Stomach (tissue), 19 donors: ENCODE measurements at places on chromosomes 11 and 22. TPM values are rescaled to one million over a fixed set of nuclear protein-coding genes. Genes with fewer than 3 reads are reported as not detected.

Gene TRPM5
- 0.31 TPM for polyA plus RNA-seq

Gene USP2
- polyA plus RNA-seq: 7.8 TPM

Gene CALCB
- polyA plus RNA-seq: 0.12 TPM

Gene ADORA2A
- 1.4 TPM for polyA plus RNA-seq

Gene ZNF280B
- 0.15 TPM for polyA plus RNA-seq

Gene OR51T1
- polyA plus RNA-seq: not detected

Gene GAS2
- 1.6 TPM for polyA plus RNA-seq

Gene IL18
- polyA plus RNA-seq: 58.2 TPM

Gene GRM5
- polyA plus RNA-seq: not detected

Gene HSCB
- 26.0 TPM for polyA plus RNA-seq

Gene OR10A2
- polyA plus RNA-seq: not detected

Gene FGF3
- polyA plus RNA-seq: not detected

- DNase-seq: no peak
Measured at GRCh38 chr22:22348127-22348814, 103.7 kb downstream of the VPREB1 start.

GRCh38 chr11:60780774-60781173 is 4.4 kb upstream of the MS4A10 start:
- DNase-seq: no peak

- DNase-seq: no peak
Measured at GRCh38 chr11:17853280-17853679, 118.7 kb downstream of the KCNC1 start.

- no peak for DNase-seq
Measured at GRCh38 chr22:41368543-41369423, 13.0 kb upstream of the TEF start.

DNA sequence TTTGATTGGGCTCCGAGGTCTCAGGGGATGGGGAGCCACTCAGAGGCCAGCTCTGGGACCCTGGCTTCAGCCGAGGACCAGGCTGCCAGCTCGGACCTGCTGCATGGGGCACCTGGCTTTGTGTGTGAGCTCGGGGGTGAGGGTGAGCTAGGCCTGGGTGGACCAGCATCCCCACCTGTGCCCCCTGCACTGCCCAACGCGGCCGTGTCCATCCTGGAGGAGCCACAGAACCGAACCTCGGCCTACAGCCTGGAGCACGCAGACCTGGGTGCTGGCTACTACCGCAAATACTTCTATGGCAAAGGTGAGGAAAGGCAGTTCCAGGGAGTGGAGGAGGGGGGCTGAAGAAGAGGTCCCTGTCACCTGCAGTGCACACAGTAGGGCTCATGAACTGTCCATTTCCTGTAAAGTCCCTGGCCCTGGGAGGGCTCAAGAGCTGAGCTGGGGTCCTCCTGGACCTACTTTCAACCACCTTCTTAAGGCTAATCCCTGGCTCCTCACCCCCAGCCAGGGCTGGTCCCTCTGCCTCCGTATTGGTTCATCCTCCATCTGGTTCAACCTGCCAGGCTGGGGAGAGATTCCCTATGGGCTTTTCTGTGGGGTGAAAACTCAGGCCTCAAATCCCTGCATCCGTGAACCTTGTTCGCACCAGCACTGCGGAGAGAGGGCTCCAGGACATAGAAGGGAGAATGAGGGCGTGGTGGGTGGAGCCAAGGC is 3.6 kb downstream of the SIPA1 start:
- DNase-seq: no peak

- no peak for DNase-seq
Measured at GRCh38 chr22:19525666-19526065, 1.5 kb upstream of the CLDN5 start.

DNA sequence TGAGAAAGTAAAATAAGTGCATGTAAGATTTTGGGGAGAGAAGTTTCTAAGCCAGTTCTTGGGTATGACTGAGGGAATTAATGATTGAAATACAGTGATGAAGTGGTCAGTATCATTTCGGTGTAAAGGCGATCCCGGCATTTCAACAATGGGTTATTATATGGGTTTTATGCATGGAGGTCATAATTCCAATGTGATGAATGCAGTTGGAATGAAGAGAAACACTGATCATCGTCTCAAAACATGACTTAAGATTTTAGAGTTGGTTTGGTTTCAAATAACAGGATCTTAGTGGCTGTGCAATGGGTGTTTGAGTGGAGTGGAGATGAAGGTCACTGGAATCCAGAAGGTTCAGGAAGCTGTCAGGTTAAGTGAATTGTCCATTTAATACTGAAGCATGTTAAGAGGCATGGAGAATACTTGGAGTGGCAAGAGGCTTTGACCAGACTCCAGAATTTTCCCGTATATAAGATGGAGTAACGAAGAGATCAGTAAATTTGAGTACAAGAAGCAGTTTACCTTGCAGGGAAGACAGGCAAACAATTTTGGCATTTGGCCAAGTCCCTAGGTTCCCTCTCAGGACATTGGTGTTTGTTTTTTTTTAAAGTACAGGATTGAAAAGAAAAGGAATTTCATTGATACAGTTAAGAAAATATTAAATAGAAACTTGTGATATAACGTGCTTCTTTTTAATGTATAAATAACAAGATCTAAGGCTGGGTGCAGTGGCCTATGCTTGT is 96.4 kb upstream of the BIRC3 start:
- no peak for DNase-seq

DNA sequence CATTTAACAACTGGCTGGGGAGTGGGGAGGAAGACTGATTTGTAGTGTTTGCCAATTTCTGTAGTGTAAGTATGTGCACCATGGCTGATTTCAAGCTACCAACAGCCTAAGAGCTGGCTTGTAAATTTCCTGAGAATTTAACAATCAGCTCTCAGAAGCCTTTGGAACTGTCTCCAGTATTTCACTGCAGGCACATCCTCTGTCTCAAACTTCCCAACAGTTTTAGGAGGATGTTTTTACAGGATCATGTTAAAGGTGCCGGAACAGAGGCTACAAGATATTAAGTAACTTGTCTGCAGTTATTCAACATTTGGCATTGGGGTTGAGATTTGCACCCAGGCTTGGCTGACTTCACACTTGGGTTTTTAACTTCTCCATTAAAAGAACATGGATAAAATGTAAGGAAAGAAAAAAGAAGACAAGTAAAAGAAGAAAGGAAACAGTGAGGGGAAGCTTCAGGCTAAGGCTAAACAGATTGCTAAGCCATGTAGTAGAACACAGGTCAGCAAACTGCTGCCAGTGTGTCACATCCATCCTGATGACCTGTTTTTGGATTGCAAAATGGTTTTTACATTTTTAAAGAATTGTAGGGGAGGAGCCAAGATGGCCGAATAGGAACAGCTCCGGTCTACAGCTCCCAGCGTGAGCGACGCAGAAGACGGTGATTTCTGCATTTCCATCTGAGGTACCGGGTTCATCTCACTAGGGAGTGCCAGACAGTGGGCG is 204.8 kb upstream of the SESN3 start:
- no peak for DNase-seq

- no peak for DNase-seq
Measured at GRCh38 chr22:48054596-48054995, 1292.1 kb downstream of the TBC1D22A start.

- peak; percentile 73 for DNase-seq
Measured at GRCh38 chr11:8832571-8833260, 78.3 kb upstream of the AKIP1 start.

DNA sequence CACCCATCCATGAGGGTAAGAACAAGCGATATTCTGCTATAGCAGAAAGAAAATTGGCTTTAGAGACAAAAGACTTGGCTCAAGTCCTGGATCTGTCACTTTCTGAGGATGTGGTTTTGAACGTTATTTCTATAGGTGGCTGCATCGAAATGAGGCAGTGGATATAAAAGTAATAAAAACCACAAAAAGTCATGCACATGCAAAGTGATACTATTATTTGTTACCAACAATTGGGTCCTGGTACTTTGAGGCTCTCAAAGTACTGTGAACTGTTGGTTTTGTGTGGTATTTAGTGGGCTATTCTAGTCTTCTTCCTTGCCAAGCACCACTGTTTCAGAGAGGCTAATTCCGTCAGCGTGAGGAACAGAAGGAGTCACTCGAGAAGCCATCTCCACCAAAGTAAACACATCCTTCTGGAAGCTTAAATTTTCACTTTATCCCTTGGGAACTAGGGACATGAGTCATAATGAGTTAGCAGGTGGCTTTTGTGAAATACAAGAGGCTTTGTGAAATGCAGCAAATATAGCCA is 13.1 kb downstream of the UBASH3B start:
- no peak for DNase-seq

DNA sequence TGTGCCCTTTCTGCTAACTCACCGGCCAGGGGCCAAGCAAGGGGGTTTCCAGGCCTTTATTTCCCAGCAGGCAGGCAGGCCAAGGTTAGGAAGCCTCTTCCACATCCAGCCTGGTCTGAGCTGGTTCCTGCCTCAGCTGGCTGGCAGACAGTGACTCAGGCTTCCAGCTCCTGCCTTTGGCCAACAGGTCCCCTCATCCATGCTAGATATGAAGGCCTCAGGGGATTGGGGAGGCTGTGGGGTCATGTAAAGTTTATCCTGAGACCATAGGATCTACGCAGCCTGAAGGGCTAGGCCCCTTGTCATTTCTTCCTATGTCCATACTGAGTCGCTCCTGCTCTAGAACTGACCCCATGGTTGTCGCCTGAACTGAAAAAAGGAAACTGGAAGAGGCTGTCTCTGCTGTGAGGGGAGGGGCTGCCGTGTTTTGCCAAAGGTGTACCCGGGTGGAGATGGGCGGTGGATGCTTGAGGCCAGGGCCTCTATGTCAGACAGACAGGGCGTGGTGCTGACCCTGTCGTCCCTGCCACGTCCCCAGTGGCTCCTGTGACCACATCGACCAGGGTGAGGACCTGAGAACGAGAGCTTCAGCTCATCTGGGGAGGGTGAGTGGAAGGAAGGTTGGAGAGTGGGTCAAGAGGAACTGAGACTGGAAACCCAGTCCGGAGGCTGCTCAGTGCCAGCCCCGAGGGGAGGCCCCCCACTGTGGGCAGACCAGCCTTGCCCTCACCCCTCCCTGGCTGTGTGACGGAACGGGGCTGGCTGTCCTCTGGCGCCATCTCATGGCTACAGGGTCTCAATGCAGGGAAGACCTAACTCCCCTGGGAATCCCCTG is 17.0 kb downstream of the P2RY6 start:
- DNase-seq: peak; percentile 89

DNA sequence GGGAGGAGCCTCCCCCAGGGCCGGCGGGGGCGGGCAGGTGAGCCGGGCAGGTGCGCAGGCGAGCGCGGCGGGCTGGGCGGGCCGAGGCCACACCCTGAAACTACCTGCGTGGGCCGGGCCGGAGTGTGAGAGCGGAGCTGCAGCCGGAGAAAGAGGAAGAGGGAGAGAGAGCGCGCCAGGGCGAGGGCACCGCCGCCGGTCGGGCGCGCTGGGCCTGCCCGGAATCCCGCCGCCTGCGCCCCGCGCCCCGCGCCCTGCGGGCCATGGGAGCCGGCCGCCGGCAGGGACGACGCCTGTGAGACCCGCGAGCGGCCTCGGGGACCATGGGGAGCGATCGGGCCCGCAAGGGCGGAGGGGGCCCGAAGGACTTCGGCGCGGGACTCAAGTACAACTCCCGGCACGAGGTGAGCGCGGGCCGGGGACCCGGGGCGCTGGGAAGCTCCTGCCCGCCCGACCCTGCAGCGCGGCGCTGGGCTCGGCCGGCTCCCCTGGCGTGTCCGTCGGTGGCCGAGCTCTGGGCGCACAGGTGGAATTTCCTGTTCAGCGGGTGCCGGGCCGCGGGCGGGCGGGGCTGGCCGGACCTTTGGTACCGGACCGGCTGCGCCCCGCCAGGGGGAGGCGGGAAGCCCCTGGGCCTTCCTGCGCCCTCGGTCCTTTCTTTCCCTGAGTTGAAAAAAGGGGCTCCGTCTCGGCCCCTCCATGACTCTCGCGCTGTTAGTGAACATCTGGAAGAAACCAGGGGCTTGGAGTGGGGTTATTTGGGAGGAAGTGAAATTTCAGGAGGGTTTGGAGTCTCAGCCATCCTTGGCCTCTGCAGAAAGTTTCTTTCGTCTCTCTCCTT is at the start of gene ST14:
TSS of gene ST14 (plus strand) at position 126 of the 841 bp plus-strand sequence. CDS start at position 324, 198 bp downstream.
- DNase-seq: peak; percentile 89

DNA sequence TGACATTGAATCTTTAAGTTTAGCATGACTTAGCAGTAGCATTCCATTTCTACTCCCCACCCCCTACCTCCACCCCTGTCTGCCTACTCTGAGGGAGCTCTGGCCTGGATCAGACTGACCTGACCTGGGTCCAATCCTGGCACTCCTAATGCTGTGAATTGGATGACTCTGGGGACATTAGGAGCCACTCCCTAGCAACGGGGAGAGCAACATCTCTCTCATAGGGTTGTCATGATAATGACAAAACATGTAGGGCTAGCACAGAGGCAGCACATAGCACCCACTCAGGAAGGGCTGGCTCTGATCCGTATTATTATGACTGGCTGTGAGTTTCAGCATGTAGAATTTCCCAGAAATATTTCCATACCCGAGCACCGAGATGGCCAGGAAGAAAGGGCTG is 40.5 kb downstream of the CABIN1 start:
- no peak for DNase-seq

- peak; percentile 57 for DNase-seq
Measured at GRCh38 chr11:68396516-68396915, 64.0 kb upstream of the PPP6R3 start.

DNA sequence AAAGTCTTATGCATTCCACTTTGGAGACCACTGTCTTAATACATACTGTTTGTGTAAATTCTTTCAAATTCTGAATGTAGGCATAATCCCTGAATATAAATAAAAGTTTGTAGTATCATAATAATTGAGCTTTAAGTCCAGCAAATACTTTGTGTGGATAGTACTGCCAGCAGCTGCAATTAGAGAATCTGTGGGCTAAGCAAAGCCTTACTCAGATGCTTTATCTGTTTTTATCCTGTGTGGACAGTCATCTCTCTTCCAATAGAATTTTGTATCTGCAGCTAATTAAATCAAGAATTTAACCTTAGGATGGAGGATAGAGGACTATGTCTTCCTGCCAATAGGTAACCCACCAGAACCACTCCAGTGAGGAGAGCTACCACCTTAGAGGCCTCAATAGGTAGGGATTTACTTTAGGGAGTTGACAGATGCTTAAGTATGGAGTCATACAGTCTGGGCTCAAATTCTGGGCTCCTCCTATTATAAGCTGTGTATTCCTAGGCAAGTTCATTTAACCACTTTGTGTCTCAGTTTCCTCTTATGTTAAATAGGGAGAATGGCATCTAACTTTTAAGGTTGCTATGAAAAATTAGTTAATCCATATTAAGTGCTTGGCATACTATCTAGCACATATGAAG is 71.1 kb downstream of the STIM1 start:
- DNase-seq: no peak

GRCh38 chr11:123247813-123248379 is 52.8 kb upstream of the CLMP start:
- DNase-seq: no peak

DNA sequence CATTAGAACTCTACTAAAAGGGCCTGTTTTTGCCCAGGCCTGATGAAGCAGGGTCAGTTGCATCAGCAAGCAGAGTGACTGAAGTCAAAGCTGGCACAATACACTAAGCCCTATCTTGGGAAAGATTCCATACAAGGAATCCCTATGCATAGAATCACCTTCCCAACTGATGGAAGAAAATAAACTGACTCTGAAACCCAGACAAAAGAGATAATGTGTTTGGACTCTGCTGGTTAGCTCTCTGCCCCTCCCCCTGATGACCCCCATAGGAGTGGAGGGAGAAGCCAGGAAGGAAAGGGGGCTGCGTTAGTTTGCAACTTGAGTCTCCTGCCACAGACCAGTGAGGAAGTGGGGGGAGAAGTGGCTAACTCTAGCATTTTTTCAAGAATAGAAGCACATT is 32.9 kb downstream of the GALNT18 start:
- DNase-seq: no peak

- no peak for DNase-seq
Measured at GRCh38 chr22:28207281-28208030, 288.4 kb upstream of the PITPNB start.

- DNase-seq: no peak
Measured at GRCh38 chr11:88332851-88333250, 4.7 kb downstream of the CTSC start.
